T-cell (primary cell): ENCODE measurements at places on chromosomes 4 and X. TPM values are rescaled to one million over a fixed set of nuclear protein-coding genes. Genes with fewer than 3 reads are reported as not detected.

DCAF4L1 gene
- total RNA-seq, result 0.41 TPM

NEXMIF gene
- 2.0 TPM for total RNA-seq

DUX4 gene
- total RNA-seq, result not detected

UBQLN2 gene
- 53.7 TPM for total RNA-seq

HSD17B13 gene
- total RNA-seq, result 0.25 TPM

P2RY8 gene
- 185 TPM for total RNA-seq

RAI2 gene
- total RNA-seq, result 1.7 TPM

RWDD4 gene
- 12.2 TPM for total RNA-seq

SMPX gene
- total RNA-seq, result not detected

NAA11 gene
- not detected for total RNA-seq

RHOXF2 gene
- not detected for total RNA-seq

NOX1 gene
- total RNA-seq, result not detected

LDB2 gene
- total RNA-seq, result not detected

KIF4A gene
- 0.35 TPM for total RNA-seq

FRMPD4 gene
- not detected for total RNA-seq

HTN1 gene
- total RNA-seq, result not detected

TEC gene
- 2.8 TPM for total RNA-seq

NUDT10 gene
- total RNA-seq, result 0.30 TPM

FHL1 gene
- total RNA-seq, result 27.0 TPM
